HFFc6 (cell line): ENCODE measurements at places on chromosomes 3 and 15. TPM values are rescaled to one million over a fixed set of nuclear protein-coding genes. Genes with fewer than 3 reads are reported as not detected.

The ZKSCAN7 gene
- 0.37 to 1.2 TPM (median 0.59 TPM) in 3 replicates for total RNA-seq

- DNase-seq, result peak; percentile 9
- no peaks in the 10 kb centered on the region for H3K27me3 ChIP-seq
- peak overlapping the region; percentile 34; the same call in 1 of the 2 replicates for H3K27ac ChIP-seq
- no peaks in the 10 kb centered on the region for H3K36me3 ChIP-seq
Observed at GRCh38 chr15:35458176-35458856, 87.6 kb downstream of the DPH6 start.

GRCh38 chr3:161289174-161289573 lies 68.1 kb downstream of the NMD3 start:
- no peak overlapping the region for H3K27ac ChIP-seq
- H3K36me3 ChIP-seq, result no peaks in the 10 kb centered on the region
- DNase-seq, result no peak
- H3K27me3 ChIP-seq, result no peaks in the 10 kb centered on the region

- H3K4me1 ChIP-seq, result peaks cover 23% of the 10 kb centered on the region
- DNase-seq, result no peak
- peaks cover 30% of the 10 kb centered on the region for H3K36me3 ChIP-seq
- H3K27me3 ChIP-seq, result no peaks in the 10 kb centered on the region; the same call in 1 of the 2 replicates
- no peak overlapping the region for H3K27ac ChIP-seq
Observed at GRCh38 chr15:85452436-85452835, 72.0 kb downstream of the AKAP13 start.

- no peaks in the 10 kb centered on the region for H3K4me1 ChIP-seq
- H3K4me3 ChIP-seq, result no peak overlapping the region
- H3K36me3 ChIP-seq, result no peaks in the 10 kb centered on the region
- H3K27ac ChIP-seq, result no peak overlapping the region
- no peaks in the 10 kb centered on the region for H3K27me3 ChIP-seq
- DNase-seq, result no peak
Observed at GRCh38 chr3:86239946-86240345, 751.0 kb downstream of the VGLL3 start.

- peaks cover 60% of the 10 kb centered on the region for H3K4me1 ChIP-seq
- peaks cover 6% of the 10 kb centered on the region for H3K36me3 ChIP-seq
- peak overlapping the region; percentile 99 for H3K27ac ChIP-seq
- no peaks in the 10 kb centered on the region; the same call in 1 of the 2 replicates for H3K27me3 ChIP-seq
Observed at GRCh38 chr3:124791639-124792151, 61.4 kb downstream of the UMPS start.

The GP5 gene
- not detected in 3 replicates for total RNA-seq
